ENCODE measurements at places on chromosomes 2 and 18.

GRCh38 chr2:238119756-238120462, 18.6 kb upstream of the KLHL30 start:
- DNase-seq = no peak

GRCh38 chr2:46490521-46491141, 11.3 kb downstream of the TMEM247 start:
- DNase-seq = no peak

- DNase-seq = no peak
Measured at GRCh38 chr2:196224756-196225155, 53.4 kb upstream of the STK17B start.

DNA sequence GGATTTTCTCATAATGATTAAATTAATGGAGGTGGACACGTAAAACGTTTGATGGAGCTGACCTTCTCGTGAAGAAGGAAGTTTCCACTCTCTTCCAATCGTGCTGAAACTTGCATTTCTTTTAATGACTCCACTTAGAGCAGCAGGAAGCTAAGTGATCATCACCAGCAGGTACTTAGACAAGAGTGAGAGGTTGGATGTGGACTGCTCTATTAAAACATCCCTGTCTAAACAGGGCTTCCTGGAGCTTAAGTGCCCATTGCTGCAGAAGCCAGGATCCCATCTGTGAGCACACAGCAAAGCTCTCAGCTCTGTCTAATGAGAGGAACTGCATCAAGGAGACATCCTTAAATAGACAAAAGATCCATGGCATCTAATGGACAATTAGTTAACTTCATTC, 1539.5 kb upstream of the CELF4 start:
- no peak for DNase-seq

DNA sequence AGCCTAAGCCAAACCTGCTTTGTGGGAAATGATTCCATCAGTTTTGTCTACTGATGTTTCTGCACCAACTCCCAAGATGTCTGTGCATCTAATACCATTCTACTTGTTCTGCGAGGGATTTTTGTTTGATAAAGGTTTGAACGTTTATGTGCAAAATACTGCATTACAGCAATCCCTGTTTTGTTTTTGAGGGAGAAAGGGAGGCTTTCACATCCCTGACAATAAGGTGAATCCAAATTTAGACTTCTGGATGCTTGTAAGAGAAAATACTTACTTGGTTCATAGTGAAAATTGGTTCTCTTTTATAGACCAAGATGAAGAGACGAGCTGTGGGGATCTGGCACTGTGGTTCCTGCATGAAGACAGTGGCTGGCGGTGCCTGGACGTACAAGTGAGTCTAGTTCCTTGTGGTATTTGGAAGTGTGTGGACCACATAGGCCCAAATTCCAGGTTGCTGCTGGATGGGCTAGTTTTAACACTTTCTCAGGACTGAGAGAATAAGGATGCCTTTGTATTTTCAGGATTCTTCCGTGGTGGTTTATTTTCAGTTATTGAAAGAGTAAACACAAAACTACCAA, 1.1 kb downstream of the RPL37A start:
- no peak for DNase-seq

GRCh38 chr2:148917431-148917830, 42.4 kb downstream of the KIF5C start:
- no peak for DNase-seq

GRCh38 chr2:200056105-200056504, 100.7 kb downstream of the MAIP1 start:
- no peak for DNase-seq
